ENCODE measurements at places on chromosomes 5 and 9. TPM values are rescaled to one million over a fixed set of nuclear protein-coding genes. Genes with fewer than 3 reads are reported as not detected.

GRCh38 chr9:85077944-85078343 is 408.4 kb downstream of the NTRK2 start:
- no peak for DNase-seq

DNA sequence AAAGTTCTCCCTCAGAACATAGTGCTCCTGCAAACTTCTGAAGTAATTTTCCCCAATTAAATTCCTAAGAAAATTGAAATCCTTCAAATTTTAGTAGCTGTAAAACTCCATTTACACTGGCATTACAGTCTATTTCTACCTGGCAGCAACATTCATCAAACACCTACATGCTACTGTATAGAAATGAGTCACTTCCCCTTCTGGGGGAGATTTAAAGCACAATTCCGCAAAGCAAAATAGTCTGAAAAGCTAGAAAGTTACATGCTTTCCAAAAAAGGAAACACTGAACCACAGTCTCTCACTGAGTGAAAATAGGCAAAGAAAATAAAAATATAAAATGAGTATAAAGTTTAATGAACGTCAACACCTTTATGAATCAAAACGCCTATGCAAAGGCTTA is 43.3 kb downstream of the MCTP1 start:
- DNase-seq: no peak

DNA sequence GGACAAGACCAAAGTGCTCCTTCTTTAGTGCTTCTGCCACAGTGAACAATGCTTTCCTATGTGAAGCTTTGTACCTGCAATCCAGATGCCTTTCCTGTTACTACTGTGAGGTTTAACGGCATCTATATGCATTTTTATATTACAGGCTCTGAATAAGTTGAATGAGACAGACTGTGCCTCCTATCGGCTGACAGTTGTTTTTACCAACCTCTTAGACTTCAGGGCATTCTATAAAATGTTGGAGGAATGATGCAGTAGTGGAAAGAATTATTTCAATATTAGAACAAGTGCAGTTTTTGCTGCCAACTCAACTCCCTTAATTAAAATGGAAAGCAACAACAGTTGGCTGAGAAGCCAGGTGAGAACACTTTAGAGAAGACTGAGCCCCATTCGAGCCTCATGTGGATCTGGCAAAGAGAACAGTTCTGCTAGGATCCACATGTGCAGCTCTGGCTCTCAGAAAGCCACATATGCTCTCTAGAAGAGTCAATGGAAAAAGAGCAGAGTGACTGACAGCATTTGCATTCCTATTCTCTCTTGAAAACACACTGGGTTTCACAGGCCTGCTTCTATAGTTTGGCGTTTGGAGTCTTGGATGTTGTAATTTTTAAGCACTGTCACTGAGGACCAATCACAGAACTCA is 147.5 kb downstream of the LURAP1L start:
- DNase-seq: no peak

- no peak for DNase-seq
These were observed 990.5 kb downstream of the TLE1 start for GRCh38 chr9:80698725-80699410.

DNA sequence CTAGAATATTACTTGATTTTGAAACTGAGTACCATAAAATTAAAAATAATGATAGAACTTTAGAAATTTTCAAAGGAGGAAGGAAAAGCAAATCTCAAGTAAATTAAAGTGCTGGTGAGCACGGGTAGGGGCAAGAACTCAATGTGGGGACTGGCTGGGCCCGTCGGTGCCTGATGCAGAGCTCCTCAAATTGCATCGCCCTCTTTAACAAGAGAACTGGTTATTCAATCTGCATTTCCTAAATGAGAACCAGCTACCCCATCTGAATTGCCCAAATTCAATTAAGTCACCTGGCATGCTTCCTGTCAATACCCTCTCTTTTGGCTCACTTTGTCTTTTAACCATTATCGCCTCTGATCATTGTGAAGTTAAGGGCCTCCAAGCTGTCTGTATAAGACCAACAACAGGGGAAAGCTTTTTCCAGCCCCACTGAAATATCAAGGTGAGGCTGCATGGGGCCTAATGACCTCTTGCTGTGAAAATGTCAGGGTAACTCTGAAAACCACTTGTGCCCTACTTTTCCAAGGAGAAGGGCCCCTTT is 316.7 kb downstream of the SLIT3 start:
- no peak for DNase-seq

DNA sequence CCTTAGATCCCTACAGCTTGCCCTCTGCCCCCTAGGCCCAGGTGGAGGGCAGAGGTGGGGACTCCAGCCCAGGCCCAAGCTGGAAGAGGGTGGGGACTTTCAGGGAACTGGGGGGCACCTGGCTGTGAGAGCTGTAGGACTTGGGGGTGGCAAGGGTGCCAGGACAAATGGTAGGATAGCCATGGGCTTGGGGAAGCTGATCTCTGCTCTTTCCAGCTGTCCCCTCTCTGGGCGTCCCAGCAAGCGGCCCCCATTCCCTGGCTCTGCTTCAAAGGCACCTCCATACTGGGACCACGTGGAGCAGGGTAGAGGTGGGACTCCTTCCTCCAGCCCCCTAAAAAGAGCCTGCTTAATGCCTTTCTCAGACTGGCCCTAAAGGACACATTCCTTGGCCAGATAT is 385 bp downstream of the LTC4S start:
- no peak for DNase-seq

DNA sequence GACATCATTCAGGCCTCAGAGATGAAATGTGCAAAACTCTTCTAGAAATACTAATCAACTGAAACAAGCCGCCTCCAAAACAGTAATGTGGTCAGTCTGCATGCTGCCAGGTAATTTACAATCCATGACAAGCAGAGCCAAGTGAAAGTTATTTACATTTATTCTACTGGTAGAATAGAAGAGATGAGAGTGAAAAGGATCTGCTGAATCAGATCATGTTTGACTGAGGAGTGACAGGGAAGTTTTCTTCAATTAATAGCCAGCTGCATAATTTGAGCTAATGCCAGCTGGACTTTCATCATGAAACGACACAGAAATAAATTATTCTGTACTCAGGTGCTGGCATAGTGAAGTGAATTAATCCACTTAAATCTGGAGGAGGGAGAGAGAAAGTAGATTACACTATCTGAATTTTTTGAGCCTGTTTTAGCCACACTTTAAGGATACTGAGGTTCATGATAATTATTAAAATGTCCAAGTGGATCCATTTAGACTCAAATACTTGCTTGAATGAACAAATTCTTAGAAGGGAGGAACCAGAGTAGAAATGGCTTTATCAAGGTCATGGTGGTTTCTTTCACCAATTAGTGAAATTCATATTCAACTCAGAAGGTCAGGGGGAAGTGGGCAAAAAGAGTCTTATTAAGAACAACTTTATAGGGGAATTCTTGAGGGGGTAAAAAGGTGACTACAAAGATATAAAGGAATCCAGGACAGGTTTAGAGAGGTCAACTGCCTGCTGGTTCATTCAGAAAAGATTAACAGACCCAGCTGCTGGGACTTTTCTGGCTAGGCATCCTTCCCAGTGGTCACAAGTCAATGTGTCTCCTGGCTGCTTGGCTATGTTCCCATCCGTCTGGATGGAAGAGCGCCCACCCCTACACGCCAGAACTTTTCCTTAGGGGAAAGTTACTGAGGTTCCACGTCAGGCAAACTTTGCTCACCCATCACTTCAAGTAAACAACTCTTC is 350.4 kb downstream of the PDE4D start:
- no peak for DNase-seq

DNA sequence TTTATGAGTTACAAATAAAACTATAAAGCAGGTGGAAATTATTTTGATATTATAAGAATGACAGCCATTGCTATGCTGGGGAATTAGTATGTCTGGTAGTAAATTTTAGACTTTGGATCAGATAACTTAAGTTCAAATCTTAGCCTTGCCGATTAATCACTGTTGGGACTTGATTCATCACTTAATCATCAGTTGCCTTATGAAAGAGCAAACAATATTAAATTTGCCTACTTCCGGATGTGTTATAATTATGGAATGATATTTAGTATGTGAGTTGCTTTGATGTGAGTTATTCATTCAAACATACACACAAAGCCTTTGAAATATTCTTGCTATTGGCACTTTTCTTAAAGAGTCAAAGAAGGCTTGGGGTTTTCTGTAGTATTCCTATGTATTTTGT is 717.7 kb downstream of the BRINP1 start:
- no peak for DNase-seq

GRCh38 chr5:39478863-39479262 is 54.1 kb upstream of the DAB2 start:
- DNase-seq: no peak

DNA sequence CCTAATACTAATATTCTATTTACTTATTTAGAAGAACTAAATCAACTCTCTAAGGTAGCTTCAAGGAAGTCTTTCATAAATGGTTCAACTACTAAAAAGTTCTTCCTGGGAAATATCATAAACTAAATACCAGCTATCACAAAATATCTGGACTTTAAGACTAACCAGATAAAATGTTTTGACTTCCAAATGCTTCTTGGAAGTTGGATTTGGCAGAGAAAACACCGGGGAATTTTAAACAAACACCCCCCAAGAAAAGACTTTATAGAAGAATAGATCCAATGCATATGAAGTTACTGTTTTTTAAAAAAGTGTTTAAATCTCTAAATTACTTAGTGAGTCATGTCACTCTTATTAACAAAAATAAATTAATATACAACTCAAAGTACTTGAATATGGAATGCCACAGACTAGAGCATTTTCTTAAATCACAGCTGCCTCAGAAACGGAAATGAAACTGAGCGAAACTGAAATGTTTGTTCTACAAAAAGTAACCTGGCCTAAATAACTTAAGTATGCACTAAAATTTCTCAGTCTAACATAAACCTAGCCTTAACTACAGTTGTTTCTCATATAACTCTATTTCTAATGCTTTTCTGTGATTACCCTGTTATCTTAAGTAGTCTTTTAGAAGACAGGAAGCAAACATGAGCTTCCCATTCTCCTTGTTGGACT is 6.8 kb downstream of the ABCA1 start:
- DNase-seq: no peak

DNA sequence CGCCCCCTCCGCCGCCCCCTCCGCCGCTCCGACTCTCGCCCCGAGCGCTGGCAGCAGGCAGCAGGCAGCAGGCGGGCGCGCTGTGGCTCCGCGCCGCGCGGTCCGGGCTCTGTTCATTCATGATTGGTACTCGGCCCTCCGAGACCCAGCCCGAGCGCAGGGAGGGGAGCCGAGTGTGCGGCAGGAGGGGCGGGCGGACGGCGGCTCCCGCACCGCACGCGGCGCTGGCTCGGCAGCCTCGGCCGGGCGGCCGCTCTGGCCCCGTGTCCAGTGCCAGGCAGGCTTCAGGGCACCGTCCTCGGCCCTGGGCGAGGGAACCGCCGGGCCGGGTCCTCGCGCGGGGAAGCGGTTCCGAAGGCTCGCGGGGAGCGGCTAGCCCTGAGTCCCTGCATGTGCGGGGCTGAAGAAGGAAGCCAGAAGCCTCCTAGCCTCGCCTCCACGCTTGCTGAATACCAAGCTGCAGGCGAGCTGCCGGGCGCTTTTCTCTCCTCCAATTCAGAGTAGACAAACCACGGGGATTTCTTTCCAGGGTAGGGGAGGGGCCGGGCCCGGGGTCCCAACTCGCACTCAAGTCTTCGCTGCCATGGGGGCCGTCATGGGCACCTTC is at the start of gene KCNIP1:
Gene KCNIP1, plus strand, starts transcription at position 31 of the 607 bp plus-strand sequence.
- no peak for DNase-seq

- no peak for DNase-seq
These were observed 5.5 kb downstream of the SLC9A3 start for GRCh38 chr5:518721-519120.

- no peak for DNase-seq
These were observed 94.4 kb downstream of the ANKH start for GRCh38 chr5:14777187-14777586.

DNA sequence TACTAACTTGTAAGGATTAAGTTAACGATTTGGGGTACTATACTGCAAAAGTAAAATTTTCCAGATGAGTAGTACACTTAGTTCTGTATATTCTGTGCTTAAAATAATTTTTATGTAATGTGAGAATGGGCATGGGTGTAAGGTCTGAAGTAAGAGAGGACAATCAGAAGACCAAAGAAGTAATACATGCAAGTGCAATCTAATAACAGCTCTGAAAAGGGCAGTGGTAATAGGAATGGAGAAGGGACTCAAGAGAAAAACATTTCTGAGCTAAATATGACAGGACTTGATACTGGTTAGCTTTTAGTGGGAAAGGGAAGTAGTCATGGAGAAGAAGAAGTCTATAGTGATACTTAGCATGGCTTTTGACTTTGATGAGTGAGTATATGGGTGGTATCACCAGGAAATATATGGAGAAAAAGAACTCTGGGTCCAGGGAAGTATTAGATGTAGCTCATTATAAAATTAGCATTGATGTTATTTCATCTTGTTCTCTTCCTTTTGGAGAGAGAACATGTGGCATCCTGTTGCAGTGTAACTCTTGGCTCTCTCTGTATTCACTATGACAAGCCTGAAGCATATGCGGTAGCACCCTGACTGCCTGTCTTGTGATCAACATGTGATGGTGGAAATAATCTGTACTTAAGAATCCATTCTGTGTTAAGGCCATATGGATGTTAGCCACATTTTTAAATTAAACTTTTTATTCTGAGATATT is 60.5 kb downstream of the ERCC6L2 start:
- no peak for DNase-seq

DNA sequence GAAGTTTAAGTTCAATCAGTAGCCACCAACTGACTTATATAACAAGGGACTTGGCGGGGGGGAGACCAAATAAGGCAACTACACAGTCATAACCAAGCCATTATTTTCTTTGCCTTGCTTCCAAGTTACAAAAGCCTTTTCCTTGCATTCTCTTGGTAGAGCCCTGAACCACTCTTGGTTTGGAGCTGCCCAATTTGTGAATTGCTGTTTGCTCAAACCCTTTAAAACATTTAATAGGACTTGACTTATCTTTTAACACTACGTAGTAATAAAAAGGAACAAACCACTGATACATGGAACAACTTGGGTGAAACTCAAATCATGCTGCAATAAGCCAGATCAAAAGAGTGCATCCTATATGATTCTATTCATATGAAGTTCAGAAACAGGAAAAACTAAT is 31.7 kb upstream of the MSH3 start:
- no peak for DNase-seq

GRCh38 chr9:97591535-97591934 is 41.6 kb downstream of the TSTD2 start:
- no peak for DNase-seq

DNA sequence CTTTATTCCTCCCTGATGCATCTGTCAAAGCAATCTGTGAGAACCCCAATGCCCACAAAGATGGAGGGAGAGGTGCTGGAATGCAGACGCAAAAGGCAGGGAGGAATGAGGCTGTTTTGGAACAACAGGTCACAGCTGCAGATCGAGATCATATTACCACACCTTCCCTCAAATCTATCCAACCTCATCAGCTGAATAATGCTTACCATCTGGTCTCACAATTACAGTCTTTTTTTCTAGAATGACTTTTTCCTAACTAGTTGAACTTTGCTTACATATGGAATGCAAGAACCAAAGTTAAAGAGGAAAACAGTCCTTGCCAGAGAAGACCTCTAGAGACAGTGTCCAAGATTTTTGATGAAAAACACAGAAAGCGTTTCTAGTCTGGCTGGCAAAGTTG is 158.1 kb downstream of the LPAR1 start:
- no peak for DNase-seq

The FAM78A gene
- 4.0 TPM for total RNA-seq

The OR1J2 gene
- not detected for total RNA-seq

The SLC46A2 gene
- total RNA-seq: 0.17 TPM

The RNF208 gene
- 4.2 TPM for total RNA-seq

The CCNO gene
- 0.19 TPM for total RNA-seq

The PLPPR1 gene
- total RNA-seq: not detected

The IQGAP2 gene
- 14.9 TPM for total RNA-seq

The SNCAIP gene
- 2.8 TPM for total RNA-seq

The HSD17B3 gene
- 0.83 TPM for total RNA-seq

The FAM169A gene
- total RNA-seq: 1.2 TPM

The TICAM2 gene
- total RNA-seq: 3.0 TPM

The IPPK gene
- total RNA-seq: 5.0 TPM

The PPP3R2 gene
- not detected for total RNA-seq
